ENCODE measurements at places on chromosomes 12 and 14.

DNA sequence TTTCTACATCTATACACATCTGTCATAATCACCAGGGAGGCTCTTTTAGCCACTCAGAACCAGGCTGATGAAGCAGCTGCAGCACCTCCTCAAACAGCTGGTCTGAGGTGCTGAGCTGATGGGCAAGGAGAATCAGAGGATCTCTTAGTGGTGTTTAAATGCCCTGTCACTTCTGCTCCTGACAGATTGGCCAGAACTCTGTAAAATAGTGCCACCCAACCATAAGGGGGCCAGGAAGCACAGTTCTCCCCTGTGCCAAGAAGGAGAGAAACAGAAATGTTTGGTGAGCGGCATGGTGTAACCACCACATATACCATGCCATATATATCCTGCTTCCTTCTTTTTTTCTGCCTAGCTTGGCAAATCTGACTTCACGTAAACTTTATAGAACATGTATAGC lies 12.8 kb downstream of the SOCS2 start:
- no peak for DNase-seq

DNA sequence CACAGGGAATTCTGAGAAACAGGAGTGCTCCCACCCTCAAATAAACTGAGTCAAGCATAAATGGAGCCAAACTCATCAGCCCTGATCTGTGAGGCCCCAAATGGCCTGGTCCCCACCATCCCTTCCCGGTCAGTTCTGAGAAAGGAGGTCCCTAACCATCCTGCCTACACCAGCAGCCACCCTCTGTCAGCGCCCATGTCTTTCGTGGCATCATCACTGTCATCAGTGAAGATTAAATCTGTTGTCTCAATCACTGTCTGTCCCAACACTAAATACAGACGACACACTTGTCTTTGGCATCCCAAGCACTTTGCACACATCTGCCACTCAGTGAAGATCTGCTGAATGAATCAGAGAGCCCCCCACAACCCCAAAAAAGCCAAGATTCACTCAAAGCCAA lies 22.4 kb downstream of the VPS37B start:
- no peak for DNase-seq

- no peak for DNase-seq
Measured at GRCh38 chr14:46887144-46887543, 235.6 kb upstream of the RPL10L start.

DNA sequence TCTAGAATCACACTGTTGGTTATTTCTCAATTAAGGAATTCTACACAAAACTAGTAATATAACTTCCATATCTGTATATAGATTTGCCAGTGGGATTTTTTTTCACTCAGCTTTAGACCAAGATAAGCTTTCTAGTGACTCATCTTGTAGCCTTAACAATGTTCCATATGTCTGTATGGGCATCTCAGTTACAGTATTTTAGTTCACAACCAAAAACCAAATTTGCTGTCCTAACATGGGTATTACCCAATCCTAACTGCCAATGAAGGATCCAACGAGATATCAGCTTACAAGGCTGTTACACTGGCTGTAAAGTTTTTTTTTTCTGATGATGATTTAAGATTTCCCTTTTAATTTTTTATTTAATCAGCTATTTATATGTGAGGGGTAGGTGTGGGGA lies 31.5 kb upstream of the KRR1 start:
- no peak for DNase-seq

- no peak for DNase-seq
Measured at GRCh38 chr14:65661865-65662264, 249.3 kb downstream of the FUT8 start.
